Omental fat pad (tissue), 4 donors: ENCODE measurements at places on chromosomes 1 and 21. TPM values are rescaled to one million over a fixed set of nuclear protein-coding genes. Genes with fewer than 3 reads are reported as not detected.
A peak's percentile ranks its signal among the peaks of the same experiment; 100 is the strongest.

GRCh38 chr21:24658926-24659325, 948.4 kb downstream of the MRPL39 start:
- DNase-seq: no peak

The HPCA gene
- total RNA-seq: 1.2 TPM

GRCh38 chr1:25519624-25520023, 23.8 kb upstream of the LDLRAP1 start:
- no peak for DNase-seq

- no peak for DNase-seq
These were observed 280.3 kb downstream of the HMCN1 start for GRCh38 chr1:186014370-186015037.

The OR2T2 gene
- total RNA-seq: not detected

The KCNT2 gene
- 20.9 TPM for total RNA-seq

The MIXL1 gene
- not detected for total RNA-seq

The ECM1 gene
- 18.1 TPM for total RNA-seq

DNA sequence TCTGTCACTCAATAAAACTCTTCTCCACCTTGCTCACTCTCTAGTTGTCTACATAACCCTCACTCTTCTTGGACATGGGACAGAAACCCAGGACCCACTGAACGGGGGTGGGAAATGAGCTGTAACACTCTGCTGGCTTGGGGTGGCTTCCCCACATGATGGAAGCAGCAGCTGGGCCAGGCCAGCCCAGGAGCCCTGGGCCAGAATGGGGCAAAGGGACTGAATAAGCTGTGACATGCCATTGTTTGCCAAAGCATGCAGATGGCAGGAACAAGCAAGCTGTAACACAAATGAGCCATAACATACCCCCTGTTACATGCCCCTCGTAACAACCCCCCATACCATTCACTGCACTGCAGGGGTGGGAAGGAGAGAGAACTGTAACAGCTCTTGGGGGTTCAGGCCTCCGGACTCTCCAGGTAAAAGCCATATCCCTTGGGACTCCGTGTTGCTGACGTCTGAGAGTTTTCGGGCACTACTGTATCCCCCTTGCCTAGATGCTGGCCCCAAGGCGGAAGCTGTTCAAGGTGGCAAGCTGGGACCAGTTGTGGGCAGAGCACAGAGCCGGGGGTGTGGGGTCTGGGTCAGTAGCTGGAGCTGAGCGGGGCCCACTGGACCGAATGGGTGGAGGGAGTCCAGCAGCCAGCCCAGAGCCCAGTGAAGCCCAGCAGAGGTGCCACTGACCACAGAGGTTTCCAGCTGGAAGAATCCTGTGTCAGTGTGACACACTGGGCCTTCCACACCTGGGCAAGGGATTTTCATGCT, 56.1 kb upstream of the DMRTB1 start:
- no peak for DNase-seq

GRCh38 chr1:234612352-234613127, 2.6 kb upstream of the IRF2BP2 start:
- peak; percentile 87 for DNase-seq

The NAV1 gene
- total RNA-seq: 26.0 TPM

DNA sequence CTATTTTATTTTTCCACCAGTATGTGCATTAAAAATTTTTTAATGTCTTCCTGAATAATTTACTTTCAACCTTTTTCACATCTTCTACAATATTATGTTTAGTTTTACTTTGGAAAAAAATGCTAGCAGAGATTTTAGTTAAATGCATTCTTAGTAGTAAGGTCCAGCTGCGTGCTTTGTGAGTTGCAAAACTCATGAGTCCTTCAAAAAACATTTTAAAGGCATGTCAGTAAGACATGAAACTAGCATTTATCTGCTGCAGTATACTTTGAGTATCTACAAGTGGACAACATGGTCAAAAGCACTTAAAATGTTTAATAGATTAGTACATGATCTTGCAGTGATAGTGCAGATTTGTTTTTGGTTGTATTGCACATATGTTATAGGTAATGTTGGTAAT, 139.0 kb downstream of the HS2ST1 start:
- DNase-seq: no peak

- no peak for DNase-seq
These were observed 64.7 kb downstream of the SNRPE start for GRCh38 chr1:203926025-203926540.

The FCRL4 gene
- total RNA-seq: not detected

- DNase-seq: no peak
These were observed 26.1 kb upstream of the STMN1 start for GRCh38 chr1:25932321-25932720.

DNA sequence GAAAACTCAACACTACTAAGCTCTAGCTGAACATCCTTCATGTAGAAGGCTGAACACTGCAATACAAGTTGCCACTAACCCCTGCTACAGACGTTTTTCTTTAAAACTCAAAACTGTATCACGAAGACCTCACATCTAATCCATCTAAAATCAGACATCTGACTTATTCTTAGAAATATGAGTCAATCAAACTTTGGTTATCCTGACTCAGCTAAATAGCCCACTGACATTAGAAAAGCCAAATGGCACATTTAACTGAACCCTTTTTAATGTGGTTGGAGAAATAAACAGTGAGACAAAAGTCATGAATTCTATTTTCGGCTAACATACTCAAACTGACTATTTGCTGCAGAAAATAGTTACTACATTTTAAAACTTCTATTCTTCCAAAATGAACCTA, 35.6 kb downstream of the WLS start:
- no peak for DNase-seq

The FMO4 gene
- total RNA-seq: 7.9 TPM

GRCh38 chr1:94032637-94033036, 88.3 kb downstream of the ABCA4 start:
- no peak for DNase-seq

GRCh38 chr1:183140633-183141032, 45.4 kb upstream of the LAMC2 start:
- DNase-seq: no peak

DNA sequence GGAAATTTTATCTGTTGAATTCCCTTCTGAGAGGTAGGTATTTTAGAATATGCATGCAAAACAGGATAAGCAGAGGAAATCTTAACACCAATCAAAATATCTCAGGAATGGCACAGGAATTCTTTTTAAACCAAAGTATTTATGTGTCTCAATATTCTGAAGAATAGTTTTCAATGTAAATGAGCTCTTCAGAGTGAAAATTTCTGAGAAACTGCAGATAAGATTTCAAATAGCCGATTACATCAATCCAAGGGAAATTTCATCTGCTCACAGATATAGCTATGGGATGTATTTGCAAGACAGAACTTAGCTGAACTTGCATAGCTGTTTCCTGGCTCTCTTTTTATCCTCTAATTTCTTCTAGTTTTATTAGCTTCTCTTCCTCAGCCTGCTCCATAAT, 209.5 kb downstream of the GRIK1 start:
- no peak for DNase-seq

DNA sequence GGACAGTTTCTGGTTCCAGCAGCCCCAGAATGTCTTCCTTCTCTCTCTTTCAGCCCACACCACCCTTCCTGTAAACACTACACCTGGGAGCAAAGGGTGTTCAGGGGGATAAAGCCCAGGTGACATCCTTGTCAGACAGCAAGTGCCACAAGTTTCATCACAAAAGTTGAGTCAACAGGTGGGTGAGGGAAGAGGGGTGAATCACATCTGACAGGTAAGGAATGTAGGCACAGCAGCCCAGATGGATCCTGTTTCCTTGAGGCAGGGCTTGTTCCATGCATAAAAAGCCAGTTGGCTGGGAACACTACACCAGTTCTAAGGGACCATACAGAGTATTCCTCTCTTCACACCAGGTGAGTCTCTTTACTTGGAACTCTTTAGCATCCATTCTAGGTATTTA, at the start of gene SPRR1B:
Gene SPRR1B, plus strand, starts transcription at position 309 of the 400 bp plus-strand sequence. CDS start 1,143 bp downstream, outside the sequence.
- no peak for DNase-seq

- no peak for DNase-seq
These were observed 53.4 kb downstream of the GALNT2 start for GRCh38 chr1:230120289-230120920.

GRCh38 chr1:198125995-198126735, 30.6 kb upstream of the NEK7 start:
- DNase-seq: no peak
